CD4-positive, alpha-beta memory T cell (primary cell): ENCODE measurements at places on chromosomes 5 and 9.

GRCh38 chr5:54581831-54582548, 64.4 kb downstream of the SNX18 start:
- DNase-seq, result no peak

DNA sequence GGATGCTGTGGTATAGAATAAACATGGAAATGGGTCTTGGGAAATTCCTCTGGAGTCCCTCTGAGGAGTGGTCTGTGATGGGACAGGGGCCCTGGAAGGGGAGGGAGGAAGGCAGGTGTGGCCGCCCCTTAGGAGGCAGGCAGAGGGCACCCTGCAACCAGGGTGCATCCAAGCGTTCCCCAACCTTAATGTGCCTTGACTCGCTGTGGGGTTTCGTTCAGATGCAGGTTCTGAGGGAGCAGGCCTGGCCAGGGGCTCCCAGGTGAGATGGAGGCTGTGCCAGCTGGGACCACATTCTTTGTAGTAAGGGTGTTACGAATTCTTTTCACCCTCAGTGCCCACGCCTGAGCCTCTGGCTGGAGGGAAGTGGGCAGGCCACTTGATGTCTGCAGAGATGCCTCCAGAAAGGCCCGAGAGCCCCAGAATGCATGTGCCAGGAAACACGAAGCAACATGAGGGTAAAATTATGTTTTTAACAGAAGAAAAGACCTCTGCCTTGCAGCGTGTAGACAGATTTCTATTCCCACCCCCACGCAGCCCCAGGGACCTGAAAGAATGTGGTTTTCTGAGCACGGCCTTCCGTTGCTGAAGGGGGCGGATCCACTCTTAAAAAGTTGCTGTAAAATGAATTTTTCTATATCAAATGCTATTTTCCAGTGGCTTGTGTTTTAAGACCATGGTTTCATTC, 150.4 kb upstream of the IER5L start:
- no peak for DNase-seq

DNA sequence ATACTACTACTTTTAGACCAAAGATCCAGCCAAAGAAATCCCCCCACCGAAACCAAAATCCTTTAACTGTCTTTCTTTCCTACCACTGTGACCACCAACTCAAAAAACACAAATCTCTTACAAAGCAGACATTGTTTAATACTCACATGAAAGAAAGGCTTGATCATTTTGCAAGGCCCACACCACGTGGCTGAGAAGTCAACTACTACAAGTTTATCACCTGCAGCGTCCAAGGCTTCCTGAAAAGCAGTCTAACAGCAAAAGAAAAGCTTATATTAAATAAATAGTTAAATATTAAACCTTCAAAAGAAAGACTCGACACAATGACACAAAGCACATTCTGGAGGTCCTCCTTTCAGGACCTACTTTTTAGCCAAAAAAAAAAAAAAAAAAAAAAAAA, 5.1 kb downstream of the TXN start:
- no peak for DNase-seq

GRCh38 chr9:91946653-91947488, 3.2 kb downstream of the ROR2 start:
- DNase-seq, result no peak

GRCh38 chr5:79873187-79873586, 117.9 kb downstream of the MTX3 start:
- no peak for DNase-seq

DNA sequence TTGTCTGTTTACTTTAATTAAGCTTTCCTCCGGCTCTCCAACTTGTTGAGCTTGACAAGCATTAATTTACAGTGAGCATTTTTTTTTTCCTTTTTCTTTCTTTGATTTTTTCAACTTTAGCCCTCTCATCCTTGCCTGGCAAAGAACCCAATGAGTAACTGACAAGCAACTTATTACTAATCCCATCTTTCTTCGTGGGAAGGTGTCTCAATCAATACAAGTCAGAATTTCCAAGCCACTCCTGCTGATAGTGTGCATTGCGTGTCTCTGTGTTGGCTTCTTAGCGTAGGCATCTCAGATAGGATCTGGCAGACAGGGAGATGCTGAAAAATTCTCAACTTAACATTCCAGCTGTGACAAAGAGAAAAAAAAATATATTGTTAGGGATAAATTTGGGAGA, 527.7 kb upstream of the WWC1 start:
- no peak for DNase-seq

- DNase-seq, result no peak
Measured at GRCh38 chr5:154298065-154298464, 107.5 kb downstream of the GALNT10 start.

DNA sequence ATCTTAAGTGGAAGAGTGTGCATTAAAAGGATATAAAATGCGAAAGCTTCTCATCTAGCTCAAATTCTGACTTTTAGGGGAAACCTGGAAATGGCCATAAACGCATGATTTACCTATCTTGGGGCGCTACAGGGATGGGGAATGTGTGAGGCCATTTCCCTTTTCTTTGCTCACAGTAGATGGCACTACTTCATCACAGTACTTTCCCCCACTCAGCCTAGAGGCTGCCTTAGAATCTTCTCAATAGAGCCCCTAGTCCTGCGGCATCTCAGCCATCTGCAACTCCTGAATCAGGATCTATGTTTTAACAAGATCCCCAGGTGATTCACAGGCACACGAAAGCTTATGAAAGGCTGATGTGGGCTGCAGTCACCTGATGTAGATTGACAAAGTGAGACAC, 110.8 kb downstream of the LHFPL2 start:
- no peak for DNase-seq

- DNase-seq, result no peak
Measured at GRCh38 chr5:107418071-107418470, 252.7 kb downstream of the EFNA5 start.

DNA sequence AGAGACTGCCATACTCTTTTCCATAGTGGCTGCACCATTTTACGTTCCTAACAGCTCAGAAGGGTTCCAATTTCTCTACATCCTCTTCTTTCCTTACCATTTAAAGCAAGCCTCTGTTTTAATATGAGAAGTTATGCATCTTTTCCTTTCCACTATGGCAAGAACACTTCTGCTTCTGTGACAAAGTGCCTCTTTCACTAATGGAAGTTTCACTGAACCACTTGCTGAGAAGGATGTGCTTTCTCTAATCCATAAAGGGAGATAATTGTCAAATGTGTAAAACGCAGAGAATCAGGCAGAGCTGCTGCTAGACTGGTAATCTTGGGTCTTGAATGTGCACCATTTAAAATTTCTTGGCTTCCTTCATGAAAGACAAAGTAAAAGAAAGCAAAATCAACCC, 131.6 kb downstream of the PJA2 start:
- DNase-seq, result no peak

DNA sequence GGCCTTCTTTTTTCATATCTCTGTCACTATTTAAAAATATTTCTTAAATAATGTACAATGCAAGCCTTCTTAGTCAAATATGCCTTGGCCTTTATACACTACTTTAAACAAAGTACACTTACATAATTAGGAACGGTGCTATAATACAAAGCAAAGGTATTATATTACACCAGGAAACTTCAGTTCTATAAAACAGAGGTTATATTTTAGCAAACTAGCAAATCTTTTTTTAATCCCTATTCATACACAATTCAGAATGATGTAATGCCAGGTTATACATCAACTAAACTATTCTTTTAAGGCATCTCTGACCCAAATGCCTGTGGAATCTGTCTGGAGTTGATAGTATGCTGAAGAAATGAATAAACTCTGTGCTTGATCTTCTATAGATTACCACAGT, 10.7 kb upstream of the LURAP1L start:
- DNase-seq, result no peak

- DNase-seq, result no peak
Measured at GRCh38 chr9:99433095-99433494, 211.0 kb downstream of the SEC61B start.

DNA sequence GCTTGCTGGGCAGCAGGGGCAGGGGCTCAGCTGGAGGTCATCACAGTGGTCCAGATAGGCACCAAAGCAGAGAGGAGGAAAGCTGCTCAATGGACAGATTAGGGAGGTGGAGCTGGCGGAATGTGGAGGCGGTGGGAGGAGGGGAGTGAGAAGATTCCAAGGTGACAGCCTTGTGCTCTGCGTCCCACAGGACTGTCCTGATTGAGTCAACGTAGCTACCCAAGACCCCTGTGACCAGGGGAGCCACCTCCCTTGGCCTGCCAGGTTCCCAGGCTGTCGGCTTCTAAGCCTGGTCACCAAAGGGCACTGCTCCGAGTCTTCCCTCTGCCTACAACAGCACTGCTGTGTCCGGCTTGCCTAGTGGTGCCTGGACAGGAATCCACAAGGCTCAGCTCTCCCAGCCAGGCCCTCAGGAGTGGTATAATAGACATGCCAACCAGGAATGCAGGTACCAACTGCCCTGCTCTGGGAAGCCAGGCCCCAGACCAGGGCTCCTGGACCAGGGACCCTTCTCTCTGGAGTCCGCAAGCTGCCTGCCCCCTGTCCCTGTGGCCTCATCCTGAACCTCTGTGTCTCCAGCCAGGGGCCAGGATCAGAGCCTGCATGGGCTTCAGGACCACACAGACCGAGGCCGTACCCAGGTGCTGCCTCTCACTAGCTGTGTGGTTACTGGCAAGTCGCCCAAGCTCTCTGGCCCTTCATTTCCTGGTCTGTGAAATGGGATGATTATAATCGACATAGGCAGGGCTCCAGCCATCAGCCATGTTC, 67.9 kb downstream of the STK10 start:
- DNase-seq, result no peak

DNA sequence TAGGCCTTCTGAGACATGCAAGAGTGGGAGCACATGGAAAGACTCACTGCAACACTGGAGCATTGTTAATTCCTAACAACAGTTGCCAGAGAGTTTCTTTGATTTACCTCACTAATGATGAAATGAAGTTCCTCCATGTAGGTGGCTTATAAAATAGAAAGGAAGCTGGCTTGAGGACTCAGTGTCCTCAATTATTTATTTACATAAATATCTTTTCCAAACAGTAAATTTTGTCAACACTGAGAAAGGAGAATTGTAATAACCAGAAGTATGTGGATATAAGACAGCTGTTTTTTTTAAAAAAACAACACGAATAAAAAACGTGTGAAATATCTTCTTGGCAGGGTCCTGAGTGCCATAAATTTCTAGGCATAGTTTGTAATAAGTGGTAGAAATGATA, 9.1 kb upstream of the SLC27A6 start:
- no peak for DNase-seq
